ENCODE measurements at places on chromosomes 16 and 17. TPM values are rescaled to one million over a fixed set of nuclear protein-coding genes. Genes with fewer than 3 reads are reported as not detected.

Gene SLC38A7
- 9.1 TPM for total RNA-seq

Gene NOXO1
- total RNA-seq, result not detected

Gene CENPX
- total RNA-seq, result 32.2 TPM

Gene CFAP119
- 4.7 TPM for total RNA-seq

Gene RNF112
- 1.6 TPM for total RNA-seq

Gene MT1H
- 37.5 TPM for total RNA-seq

Gene TMEM204
- 16.7 TPM for total RNA-seq

Gene EPN3
- total RNA-seq, result not detected

Gene LGALS9C
- not detected for total RNA-seq

Gene SCARF1
- total RNA-seq, result 2.5 TPM

Gene CBFA2T3
- total RNA-seq, result 1.7 TPM

Gene OTOA
- 0.58 TPM for total RNA-seq

Gene P2RX1
- 1.6 TPM for total RNA-seq

Gene BCO1
- total RNA-seq, result not detected

Gene KRT24
- not detected for total RNA-seq

Gene SNX20
- total RNA-seq, result 49.9 TPM

Gene GCGR
- total RNA-seq, result not detected

Gene PIPOX
- 9.4 TPM for total RNA-seq

Gene HSD17B2
- total RNA-seq, result not detected

Data from activated T-cell treated with anti-CD3 and anti-CD28 coated beads, Interleukin-2, amount 50 U/mL, for 72 hours (primary cell).